NCI-H1930 (cell line): ENCODE measurements at places on chromosomes 5 and 9.

GRCh38 chr5:180467028-180467975, 26.9 kb upstream of the CNOT6 start:
- DNase-seq: no peak

GRCh38 chr9:20781092-20781491, 97.0 kb downstream of the FOCAD start:
- DNase-seq: no peak

- DNase-seq: peak; percentile 21
Observed at GRCh38 chr5:160021831-160022446, 13.0 kb downstream of the TTC1 start.

DNA sequence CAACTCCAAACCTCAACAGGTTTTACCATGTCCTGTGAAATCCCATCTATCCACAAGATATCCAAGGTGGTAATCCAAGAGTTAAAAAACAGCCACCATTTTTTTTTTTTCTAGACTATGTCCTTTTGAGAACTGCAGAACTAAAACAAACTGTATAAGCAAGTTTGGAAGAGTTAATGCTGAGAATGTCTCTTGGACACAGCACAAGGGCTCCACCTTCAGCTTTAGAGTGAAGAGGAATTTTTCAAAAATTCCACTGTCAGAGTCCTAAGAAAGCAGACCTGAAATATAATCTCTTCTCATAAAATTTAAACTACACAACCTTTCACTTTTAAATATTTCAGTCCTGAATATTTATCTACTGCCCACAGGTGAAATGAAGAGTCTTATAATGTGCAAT, 167.8 kb upstream of the CCNG1 start:
- no peak for DNase-seq

DNA sequence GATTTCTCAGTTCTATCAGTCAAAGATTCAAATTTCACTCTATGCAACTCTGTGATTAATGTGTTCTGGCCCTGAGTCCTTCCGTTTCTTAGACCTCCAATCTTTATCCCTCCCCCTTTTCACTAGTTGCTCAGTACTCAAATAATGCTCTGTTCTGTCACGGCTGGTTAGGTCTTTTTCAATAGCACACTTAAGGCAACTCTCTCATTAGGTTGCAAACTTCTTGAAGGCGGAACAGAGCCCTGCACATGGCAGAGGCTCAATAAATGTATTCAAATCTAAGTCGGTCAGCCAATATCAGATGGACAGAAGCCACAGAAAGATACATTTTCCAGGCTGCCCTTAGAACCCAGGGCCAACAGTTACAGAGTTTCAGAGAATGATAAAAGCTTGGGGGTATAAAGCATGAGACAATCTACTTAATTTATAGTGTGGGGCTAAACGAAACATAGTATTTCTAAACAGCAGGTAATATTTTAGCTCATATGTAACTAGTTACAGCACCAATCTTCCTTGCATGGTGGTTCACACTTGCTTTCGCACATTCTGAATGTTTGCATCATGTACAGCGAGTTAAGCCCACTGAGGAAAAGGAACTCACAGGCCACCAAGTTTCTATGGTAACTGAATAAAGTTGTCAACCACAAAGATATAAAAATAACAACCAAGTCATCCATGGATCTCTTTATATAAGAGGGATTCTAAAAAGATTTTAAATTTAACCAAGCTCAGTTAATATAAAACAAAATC, 67.1 kb upstream of the GOLPH3 start:
- no peak for DNase-seq

- no peak for DNase-seq
Observed at GRCh38 chr5:15786326-15786725, 286.3 kb downstream of the FBXL7 start.

- DNase-seq: no peak
Observed at GRCh38 chr5:5726401-5726800, 303.9 kb downstream of the ICE1 start.

- no peak for DNase-seq
Observed at GRCh38 chr9:86512929-86513328, 158.7 kb upstream of the TUT7 start.

DNA sequence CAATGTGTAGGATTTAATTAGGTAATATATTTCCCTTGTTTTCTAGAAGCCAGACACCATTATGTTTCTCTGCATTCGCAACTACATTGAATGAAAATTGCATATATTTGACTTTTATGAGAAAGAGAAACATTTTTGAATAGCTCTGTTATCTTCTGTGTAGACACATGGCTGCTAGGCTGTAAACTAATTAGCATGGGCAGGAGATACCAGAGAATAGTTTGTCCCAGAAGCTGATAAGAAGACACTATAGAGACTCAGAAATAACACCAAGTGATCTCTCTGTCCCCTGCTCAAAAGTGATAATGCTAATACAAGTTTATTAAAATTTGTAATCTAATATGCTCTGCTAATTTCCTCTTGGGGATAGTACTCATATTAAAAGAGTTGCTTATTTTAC, 198.0 kb upstream of the TUSC1 start:
- no peak for DNase-seq

GRCh38 chr5:55894135-55894534, 43.0 kb downstream of the IL31RA start:
- no peak for DNase-seq

- DNase-seq: no peak
Observed at GRCh38 chr5:38845526-38846378, at the start of gene OSMR. OSMR (plus strand) TSS chr5:38846012; CDS start chr5:38869045, 23,033 bp downstream.

- no peak for DNase-seq
Observed at GRCh38 chr9:119722384-119722783, 353.1 kb upstream of the BRINP1 start.

GRCh38 chr9:77839459-77840140, 191.5 kb upstream of the GNA14 start:
- no peak for DNase-seq

- no peak for DNase-seq
Observed at GRCh38 chr5:78735834-78736463, 87.4 kb upstream of the LHFPL2 start.

DNA sequence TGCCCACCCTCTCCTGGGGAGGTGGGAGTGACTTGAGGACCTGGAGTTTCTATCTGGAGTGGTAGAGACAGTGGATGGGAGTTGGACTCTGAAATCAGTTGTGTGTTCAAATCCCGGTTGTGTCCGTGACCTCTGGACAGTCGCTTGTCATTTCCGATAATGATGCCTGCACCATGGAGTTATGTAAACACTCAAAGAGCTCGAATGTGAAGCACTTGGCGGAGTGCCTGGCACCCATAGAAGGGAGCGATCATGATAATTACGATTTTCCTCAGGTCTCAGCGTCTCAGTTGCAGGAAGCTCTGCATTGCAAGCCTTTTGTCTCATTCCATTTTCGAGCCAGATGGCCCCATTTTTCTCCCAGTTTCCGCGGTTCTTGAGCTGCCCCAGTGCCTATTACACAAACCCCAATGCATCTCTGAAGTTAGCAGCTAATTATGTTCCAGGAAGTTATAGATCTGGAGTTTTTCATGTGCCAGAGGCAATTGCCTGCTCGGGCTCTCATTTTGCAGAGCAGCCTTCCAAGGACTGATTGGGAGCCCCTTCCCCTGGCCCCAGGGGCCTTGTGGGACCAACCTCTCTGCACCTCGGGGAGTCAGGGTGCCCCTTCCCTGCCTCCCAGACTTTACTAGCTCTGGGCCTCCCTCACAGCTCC, 175.5 kb upstream of the MVB12B start:
- no peak for DNase-seq

GRCh38 chr5:33317271-33317670, 123.5 kb upstream of the TARS1 start:
- no peak for DNase-seq

DNA sequence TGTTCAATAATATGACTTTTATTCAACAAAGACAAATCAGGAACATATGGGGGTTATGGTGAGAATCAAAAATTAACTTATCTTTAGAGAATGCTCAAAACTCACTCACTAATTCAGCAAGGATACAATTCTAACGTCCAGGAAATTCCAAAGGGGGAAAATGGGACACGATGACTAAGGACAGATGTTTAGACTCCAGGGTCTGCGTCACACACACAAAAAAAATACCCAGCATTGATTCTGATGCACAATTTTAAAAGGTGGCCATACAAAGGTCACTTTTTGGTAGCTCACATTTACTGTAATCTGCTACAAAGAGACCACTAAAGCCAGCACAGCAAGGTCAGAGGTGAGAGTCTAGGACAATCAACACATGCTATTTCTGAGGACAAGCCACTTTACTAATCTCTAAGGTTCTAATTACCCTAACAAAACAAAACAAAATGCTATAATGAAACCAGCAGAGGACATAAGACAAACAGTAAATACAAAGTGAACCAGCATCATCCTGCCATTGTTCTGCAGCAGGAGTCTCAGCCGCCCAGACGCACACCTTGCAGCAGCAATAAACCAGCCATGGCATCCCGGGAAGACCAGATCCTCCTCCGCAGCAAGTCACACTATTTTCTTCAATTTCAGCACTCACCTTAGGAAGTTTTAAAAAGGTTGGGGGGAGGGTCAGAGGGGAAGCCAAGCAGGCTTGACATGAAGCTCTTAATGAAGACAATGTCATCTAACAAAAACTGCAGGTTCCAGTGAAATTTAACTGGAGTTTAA, 57.8 kb downstream of the TTC39B start:
- no peak for DNase-seq

DNA sequence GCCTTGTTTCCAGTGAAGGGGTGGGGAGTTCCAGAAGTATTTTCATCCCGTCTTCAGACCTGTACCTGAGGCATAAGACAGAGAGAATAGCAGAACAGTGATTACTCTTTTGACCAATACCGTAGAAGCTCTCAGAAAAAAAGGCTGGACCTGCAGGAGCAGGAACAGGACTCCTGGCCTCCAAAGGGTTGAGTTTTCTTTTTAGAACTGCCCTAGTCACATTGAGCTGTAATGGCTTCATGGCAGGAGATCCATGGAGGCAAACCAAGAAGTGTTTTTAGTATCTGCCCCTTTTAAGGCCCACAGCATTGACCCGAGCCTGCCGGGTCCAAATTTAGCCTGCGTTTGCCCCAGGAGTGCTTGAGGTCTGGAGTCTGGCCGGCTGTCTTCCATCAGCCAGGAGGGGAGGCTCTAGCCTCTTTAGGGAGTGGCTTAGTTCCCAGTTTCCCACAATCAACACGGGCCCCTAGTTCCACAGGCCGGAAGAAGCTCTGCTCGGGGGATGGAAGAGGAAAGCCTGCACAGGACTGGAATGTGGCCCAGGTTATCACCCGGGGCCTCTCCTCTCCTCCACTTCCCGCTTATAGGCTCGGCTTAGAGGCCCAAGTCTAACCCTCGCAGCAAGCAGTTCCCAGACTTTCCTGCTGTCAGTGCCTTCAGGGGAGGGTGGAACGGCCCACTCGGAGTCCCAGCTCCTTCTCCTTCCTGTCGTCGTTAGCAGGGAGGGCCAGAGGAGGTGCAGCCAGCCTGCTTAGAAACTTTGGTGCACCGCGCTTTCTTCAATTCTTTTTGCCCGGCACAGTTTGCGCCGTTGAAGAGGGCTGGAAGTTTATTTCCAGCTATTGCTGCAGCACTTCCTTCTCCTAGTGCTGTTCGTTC, 80.7 kb downstream of the C9orf152 start:
- no peak for DNase-seq
